CD14-positive monocyte (primary cell): ENCODE measurements at places on chromosomes 6 and 20.

DNA sequence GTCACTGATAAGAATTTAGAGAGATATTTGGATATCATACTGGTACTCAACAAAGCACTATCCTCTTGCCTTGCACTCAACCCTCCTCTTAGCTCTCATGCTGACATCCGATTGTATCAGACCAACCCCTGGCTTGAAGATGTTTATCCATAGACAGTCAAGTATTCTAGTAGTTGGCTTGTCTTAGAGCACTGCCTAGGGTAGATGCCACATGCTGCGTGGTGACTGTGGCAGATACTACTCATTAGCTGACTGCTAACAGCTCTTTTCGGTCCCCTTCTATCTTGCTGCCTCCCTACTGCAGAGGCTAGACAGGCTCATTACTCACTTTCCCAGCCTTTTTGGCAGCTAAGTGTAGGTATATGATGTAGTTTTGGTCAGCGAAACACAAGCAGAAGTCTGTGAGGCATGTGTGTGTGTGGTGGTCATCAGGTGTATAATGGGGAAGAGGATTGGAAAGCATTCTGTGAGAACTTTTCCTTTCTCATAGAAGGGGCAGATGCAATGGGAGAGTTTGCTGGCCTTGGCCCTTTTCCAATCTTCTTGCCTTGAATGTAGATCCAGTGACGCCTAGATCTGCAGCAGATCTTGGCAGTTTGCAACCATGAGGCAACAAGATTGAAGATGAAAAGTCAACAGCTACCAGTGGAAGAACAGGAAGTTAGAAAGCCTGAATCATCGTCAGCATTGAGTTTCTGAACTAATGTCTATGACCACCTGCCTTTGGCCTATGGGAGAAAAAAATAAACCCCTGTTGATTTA lies 4.4 kb upstream of the IFNGR1 start:
- peak; percentile 90 for DNase-seq

DNA sequence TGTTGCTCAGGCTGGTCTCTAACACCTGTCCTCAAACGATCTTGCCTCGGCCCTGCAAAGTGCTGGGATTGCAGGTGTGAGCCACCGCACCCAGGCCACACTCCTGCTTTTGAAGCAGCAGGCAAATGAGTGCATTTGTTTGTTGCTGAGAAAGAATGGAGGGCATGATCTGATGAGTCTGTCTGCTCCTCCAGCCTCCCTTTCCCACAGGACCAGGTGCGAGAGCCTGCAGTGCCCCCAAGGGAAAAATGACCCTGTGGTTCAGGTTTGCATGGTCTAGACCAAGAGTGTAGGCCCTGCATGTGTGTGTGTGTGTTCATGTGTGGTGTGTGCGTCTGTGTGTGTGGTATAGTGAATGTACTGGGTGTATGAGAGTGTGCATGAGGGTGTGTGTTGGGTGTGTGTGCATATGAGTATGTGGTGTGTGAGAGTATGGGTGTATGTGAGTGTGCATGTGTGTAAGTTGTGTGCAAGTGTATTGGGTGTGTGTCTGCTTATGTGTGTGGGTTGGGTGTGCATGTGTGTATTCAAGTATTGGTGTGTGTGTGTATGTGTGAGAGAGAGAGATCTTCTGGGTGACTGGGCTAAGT lies 22.8 kb upstream of the FOXC1 start:
- DNase-seq = no peak

GRCh38 chr6:4903121-4903520 lies 100.7 kb downstream of the RPP40 start:
- no peak for DNase-seq

DNA sequence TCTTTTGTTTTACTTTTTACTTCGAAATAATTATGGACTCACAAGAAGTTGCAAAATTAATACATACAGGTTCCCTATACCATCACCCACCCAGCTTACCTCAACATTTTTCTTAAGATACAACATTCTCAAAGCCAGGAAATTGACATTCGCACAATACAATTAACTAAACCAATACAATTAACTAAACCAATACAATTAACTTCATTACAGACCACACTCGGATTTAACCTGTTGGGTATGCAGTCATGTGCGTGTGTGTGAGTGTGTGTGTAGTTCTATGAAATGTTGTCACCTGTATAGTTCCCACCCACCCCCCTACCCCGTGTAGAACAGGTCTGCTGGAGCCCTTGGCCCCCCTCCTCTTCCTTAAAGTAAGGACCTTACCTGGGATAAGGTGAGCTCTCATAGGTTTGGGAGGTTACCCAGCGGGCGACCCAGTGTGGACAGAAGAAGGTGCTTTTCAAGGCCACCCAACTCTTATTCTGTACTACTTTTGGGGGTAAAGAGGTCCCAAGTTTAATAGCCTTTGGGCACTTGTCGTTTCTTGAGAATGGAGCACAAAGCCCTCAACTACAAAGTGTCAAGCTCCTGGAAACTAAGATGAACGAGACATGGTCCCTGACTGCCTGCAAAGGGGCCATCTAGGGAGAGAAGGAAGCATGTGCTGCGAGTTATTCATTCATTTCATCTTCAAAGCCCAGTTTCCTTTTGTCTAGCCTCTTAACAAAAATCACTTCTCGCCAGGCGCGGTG lies 544 bp upstream of the STK38 start:
- no peak for DNase-seq

DNA sequence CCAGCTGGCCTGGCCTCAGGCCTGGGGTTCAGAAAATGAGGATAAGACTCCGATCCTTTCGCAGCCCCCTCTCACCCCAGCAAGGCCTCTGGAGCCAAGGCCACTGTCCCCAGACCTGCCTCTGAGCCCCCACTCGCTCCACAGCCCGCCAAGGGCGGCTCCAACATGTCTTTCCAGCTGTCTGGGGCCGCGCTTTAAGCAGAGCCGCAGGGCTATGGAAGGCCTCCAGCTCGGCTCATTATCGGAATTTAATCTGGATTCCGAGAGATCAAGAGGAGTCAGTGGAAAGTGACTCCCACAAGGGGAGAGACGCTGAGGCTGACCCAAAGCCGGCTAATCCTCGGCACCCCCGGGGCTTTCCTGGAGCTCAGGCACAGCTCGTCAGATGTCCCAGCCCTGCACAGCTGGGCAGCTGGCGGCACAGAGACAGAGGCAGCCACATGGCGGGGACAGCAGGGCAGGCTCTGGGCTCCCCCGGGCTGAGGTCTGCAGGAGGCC lies 41.8 kb downstream of the BMP7 start:
- no peak for DNase-seq

- no peak for DNase-seq
Observed at GRCh38 chr6:132361101-132361500, 40.2 kb downstream of the MOXD1 start.

GRCh38 chr6:13671548-13672127 lies 40.0 kb downstream of the RANBP9 start:
- peak; percentile 15 for DNase-seq
